ENCODE measurements at places on chromosomes 4 and X.

DNA sequence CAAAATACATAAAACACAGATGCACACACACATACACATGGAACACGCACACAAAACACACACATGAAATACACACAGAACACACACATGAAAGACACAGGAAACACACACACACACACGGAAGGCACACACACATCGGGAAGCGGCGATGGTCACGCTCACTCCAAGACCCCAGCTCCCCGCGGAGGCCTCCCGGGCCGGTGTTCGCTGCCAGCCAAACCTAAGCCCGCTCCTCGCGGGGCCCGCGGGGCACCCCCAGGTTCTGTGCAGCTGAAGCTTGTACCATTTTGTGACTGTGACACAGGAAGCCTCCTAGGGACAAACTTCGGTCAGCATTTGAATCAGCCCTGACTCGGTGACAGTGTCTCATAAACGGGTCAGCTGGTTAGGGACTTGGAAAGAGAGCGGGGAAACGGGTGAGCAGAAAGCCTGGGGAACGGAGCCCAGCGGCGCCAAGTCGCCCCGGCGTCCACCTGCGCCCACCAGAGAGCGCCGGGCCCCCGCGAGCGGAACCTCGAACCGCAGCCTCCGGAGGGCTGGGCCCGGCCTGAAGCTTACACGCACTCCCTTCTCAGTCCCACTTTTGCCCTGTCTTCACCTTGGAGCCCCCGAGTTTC is 32.1 kb downstream of the F11 start:
- no peak for DNase-seq

- DNase-seq = no peak
Observed at GRCh38 chr4:86910369-86910768, 18.1 kb upstream of the C4orf36 start.

DNA sequence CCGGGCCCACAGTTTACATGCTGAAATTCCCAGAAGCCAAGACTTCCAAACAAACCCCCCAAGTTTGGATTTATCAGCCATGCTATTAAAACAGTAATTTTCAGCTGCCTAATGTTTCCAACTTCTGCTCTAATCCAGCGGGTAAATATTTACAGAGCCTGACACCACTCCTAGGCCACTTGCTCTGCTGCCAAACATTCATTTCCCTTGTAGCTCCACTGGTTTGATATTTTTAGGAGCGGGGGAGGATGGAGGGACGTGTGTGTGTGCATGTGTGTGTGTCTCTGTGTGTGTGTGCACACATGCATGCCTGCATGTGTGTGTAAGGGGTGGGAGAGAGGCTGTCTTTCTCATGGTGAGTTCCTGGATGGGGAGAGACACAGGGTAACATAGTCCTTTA is 115.7 kb upstream of the PJA1 start:
- DNase-seq = no peak

DNA sequence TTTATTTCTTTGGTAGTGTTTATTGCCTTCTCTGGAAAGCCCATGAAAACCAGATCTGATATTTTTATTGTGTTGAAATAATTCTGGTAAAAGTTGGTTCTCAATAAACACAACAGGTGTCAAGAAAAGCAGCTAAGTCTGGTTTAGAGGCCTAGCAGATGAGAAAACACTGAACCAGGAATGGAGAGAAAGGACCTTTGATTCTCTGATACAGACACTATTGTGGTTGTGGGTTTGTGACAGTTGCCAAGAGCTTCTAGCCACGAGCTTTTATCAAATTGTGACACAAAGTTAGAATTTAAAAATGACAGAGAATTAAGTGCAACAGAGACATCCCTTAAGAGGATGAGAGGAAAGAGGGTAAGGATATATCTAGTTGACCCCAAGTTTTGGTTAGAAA is 42.6 kb downstream of the DDIT4L start:
- DNase-seq = no peak

- no peak for DNase-seq
Observed at GRCh38 chr4:177923888-177924287, 481.7 kb upstream of the AGA start.
